ENCODE measurements at places on chromosomes 1 and 21.

DNA sequence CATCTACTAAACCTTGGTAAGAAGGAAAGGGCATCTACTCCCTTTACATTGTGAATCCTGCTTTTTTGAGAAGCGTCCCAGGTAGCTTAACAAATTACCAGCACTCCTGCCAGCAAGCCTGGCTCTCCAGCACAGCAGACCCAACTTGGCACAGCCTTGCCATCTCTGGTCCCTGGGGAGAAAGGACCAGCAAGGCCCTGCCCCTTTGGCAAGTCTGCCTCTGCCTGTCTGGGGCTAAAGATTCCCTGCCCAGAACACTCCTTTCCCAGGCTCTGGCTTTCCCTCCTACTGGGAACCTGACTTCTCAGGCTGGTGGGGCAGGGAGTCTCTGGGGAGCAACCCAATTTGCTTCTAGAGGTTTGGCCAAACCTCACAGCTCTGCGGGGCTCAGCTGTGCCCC lies 68.5 kb downstream of the ATP2B4 start:
- no peak for DNase-seq

DNA sequence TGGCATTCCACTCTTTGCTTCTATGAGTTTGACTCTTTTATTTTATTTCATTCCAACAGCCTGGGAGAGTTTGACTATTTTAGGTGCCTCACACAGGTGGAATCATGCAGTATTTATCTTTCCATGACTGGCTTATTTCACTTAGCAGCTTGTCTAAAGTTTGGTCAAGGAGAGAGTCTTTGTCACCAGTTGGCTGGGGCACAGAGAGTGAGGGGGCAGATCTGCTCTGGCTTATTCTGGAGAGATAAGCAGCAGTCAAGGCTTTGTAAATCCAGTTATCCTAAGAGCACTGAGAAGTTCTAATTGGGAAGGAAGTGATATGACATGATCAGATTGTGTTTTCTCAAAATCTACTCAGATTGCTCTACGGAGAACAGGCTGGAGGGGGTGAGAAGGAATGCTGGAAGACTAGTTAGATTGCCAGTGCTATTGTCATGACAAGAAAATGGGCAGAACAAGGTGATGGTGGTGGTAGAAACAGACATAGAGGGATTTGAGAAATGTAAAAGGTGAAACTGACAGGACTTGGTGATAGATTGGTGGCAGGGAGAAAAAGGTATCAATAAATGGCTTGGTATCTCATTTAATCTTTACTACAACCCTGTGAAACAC lies 12.1 kb upstream of the CTTNBP2NL start:
- DNase-seq = no peak

- no peak for DNase-seq
Measured at GRCh38 chr1:224641030-224641429, 24.9 kb downstream of the CNIH3 start.

DNA sequence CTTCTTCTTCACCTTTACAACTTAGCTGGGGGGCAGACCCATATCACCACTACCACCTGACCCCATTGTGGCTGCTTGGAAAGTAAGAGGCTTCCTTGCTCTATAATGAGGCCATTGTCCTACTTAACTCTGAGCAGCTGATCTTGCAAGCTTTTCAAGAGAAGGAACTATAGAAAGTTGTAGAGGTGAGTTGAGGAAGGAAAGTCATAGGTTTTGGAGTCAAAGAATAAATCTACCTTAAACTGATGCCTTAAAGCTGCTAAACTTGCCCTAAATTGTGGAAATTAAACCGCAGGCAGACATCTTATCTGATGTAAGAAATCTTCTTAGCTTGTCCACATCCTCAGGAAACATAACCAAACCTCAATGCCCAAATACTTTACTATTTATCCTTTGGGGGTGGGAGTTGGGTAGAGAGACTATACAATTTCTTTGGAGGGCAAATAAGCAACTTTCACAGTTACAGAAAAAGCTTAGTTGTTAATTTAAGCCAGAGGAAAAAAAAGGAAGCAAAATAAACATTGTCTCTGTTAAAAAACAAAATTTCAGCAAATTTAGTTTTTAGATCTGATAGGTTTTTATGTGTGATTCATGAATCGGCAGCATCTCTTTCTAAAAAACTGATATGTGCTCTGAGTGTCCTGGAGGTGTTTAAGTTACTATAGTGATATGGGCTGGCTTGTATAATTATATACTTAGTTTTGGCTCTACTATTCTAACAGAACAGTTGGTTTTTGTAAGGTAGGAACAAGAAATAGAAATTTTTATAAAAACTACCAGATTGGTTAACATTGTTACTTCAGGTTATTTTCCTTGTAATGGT lies 4.7 kb downstream of the IL23R start:
- no peak for DNase-seq

DNA sequence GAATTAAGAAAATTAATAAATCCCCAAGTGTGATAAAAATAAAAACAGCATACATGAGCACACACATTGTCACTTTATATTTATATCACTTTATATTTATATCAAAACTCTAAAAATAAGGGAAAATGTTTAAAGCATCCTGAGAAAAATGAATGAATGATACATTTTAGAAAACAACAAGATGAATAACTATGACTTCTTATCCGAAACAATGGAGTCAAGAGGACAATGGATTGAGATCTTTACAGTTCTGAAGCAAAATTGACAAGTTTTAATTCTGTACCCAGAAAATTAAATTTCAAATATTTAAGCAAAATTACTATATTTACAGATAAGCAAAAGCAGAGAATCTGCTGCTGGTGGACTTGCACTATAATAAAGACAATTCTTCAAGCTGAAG lies 512.6 kb downstream of the MRPL39 start:
- no peak for DNase-seq

DNA sequence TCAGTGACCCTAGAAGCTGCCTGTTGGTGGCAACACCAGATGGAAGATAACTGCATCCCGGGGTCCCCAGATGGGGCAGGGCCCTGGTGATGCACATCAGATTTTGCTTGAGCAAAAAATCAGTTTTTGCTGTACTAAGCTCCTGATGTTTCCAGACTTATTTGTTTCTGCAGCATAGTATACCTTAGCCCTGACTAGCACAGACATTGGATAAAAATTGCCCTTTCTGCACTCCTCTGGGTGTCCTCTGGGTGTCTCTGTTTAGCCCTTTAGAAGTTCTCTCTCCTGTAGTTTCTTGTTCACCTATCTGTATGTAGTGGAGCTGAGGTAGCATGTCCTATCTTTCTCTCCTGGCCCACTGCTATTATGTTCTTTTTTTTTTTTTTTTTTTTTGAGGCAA lies 30.3 kb upstream of the PLA2G2C start:
- no peak for DNase-seq

All from stimulated activated CD4-positive, alpha-beta T cell treated with anti-CD3 and anti-CD28 coated beads, Interleukin-1b, Interleukin-23, amount 100 ng/mL, for 24 hours (primary cell).